ENCODE measurements at places on chromosomes 5 and 9.

DNA sequence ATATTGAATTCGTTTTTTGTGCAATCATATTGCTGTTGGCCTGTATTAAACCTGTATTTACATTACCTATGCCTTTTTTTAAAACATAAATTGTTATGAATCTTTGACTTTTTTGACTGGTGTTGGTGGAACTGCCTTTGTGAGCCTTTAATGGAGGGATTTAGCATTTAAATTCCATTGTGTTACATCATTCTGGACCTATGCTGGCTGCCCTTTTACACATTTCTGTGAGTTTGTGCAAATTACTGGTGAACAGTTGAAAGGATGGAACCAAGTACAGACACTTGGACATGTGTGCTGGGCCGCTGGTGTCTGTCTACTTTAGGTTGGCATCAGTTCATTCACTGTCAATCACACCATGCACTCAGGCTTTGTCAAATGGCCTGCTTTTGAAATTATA is 3.4 kb downstream of the SNX18 start:
- no peak for DNase-seq

DNA sequence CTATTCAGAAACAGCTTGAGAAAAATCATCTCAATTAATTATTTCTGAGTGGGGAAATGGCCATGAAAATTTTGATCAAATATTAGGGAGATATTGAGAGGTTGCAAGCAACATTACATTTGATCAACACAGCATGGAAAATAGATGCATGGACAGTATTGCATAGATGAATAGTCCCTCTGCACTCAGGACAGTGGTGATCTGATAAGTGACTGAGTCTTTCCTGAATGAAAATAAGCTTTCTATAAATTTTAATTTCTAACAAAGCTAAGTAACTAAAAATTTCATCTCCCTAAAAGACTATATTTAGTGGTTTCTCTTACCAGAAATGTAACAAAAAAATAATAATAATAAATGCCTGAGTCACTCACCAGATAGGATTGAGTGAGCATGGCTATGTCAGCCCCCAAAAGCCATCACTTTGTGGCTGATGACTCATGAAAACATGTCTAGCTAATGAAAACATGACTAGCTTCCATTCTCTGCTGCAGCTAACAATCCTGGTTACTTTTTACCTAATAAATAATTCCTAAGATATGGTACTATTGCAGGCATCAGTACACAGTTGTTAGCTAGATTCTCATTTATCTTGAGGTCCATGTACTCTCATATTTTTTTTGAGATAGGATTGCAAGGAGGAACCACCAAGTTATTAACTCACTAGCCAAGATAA is 1294.8 kb upstream of the ACO1 start:
- DNase-seq: peak; percentile 59

DNA sequence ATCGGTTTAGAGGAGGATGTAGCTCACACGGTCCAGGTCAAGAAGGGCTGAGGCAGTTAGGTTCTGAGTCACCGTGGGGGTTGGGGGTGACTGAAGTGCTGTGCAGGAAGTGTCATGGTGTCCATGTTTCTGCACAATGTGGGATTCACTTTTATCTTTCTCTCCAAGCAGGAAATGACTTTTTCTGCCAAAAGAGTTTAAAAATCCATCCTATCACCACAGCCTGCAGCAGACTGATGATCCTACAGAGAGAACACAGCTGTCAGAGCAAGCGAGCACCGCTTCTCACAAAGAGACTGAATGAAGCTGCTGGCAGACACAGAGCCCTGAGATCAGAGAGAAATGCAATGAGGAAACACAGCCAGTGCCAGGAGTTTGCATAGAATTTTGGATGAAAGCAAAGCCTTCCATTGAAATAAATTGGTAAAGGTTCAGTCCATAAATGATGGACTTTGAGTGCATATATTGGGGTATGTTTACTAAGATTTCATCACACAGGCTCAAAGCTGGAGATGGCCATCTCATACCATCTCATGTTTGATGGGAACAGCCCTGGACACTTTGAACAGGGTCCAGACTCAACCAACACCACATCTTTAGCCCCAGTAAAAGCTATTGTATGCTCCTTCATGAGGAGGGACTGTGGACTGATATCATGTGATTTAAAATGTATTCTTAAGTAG is 213.9 kb upstream of the FBXL7 start:
- no peak for DNase-seq

DNA sequence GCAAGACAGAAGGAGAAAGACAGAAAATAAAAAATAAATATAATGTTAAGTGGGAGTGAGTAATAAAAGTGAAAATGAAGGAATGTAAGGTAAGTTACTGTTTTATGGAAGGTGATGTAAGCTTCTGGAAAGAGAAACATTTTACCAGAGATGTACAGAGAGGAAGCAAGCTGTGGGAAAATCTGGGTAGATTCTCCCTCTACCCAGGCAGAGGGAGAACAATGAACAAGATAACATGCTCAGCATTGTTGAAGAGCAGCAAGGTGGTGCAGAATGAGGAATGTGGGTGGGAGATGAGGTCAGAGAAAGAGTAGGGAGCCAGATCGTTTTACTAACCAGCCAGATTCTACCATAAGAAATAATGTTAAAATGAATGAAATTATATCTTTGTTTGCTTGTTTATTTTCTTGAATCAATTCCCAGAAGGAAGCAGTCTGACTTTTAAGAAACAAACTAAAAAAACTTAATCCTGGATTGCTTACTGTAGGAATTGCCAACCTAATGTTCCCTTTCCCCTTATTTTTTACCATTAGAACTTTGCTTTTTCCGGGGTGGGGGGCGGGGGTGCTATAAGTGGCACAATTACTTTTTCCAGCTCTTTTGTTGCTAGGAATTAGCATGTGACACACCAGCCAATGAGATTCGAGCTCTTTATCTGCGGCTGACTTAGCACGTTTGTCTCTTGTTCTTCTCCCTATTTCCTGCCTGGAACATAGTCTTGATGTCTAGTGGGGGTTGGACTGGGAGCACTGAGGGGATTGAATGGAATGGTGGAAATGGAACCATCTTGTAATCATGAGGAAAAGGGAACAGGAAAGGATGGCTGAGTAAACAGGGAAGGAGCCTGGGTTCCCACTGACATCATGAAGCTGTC is 356.7 kb downstream of the TMEM167A start:
- DNase-seq: no peak

- no peak for DNase-seq
Observed at GRCh38 chr5:111511831-111512374, 432 bp downstream of the STARD4 start.

DNA sequence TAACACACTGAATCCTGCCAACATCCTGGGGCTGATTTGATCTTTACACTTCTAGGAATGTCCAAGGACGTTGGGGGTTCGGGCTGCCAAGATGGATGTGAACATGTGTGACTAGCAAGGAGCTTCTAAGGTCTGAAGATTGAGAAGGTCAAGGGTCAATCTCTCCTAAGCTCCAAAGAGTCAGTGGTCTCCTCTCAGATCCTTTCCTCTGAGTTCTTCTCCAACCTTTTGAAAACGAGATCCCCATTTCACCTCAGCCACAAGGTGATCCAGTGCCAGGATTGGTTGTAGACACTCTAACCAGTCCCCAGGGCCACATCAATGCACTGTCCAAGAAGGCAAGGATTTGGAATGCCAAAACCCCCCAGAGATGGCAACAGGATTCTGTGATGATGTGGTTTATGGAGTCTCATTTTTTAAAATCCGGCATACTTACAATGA is 266.8 kb downstream of the NDUFS4 start:
- no peak for DNase-seq

- DNase-seq: no peak
Observed at GRCh38 chr9:108972626-108973209, 38.5 kb downstream of the ABITRAM start.

GRCh38 chr5:96377597-96377996 is 55.5 kb downstream of the PCSK1 start:
- DNase-seq: no peak

DNA sequence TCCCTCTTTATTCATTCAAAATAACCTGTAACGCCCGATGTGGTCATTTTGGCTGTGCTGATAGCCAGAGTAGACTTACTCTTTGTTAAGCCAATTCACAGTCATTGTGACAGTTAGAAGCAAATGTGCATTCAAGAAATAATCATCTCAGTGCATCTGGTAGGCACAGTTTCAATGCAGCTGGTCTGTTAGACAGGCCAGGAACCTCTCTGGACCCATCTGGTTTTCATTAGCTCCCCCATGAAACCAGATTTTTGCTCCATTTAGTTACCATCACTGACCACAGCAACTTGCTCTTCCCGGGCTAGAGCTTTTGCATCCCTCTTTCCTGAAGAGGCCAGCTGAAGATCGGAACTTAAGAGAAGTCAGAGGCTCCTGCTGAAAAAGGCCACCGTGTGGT is 284.2 kb downstream of the NSG2 start:
- no peak for DNase-seq

DNA sequence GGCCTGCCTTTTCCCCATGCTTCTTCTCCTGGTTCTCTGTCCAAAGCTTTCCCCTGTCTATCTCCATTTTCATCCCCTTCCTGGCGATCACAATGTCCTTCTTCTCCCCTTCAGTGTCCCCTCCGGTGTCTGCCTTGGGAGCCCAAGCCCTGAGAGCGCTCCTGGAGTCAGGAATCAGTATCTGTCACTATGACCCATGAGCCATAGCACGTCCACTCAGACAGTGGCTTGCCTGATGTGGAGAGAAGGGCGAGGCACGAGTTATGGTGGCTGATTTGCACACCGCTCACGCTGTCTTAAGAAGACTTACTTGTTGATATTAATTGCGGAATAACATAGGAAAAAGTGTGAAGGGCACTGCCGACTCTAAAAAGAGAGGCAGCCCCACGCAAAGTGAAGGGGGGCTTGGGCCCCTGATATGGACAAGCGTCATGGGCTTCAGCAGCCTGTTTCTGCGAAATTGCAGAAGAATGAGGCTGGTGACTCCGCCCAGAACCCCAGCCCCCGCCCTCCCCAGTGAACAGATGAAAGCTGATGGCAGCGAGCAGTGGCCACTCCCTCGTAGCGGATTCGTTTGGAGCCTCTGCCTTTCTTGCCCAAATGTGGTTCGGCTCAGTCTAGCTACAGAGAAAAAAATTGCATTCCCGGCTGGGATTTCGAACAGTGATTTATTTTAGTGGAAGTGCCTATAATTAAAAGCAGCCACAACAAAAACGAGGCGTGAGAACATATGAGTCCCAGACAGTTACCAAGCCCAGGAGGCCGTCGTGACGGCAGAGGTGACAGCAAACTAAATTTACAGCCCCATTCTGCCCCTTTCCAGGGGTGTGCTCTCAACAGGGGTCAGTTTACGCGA is 149.8 kb downstream of the ICE1 start:
- DNase-seq: no peak

DNA sequence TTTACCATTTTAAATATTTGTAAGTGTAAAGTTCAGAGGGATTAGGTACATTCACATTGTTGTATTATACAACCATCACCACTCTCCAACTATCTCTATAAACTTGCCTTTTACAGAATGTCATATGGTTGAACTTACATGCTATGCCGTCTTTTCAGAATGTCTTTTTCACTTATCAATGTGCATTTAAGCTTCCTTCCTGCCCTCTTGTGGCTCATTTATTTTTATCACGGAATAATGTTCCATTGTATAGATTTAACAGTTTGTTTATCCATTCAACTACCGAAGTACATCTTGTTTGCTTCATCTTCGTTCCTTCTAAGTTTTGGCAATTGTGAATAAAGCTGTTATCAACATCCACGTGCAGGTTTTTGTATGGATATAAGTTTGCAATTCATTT is 133.3 kb upstream of the C6 start:
- no peak for DNase-seq

DNA sequence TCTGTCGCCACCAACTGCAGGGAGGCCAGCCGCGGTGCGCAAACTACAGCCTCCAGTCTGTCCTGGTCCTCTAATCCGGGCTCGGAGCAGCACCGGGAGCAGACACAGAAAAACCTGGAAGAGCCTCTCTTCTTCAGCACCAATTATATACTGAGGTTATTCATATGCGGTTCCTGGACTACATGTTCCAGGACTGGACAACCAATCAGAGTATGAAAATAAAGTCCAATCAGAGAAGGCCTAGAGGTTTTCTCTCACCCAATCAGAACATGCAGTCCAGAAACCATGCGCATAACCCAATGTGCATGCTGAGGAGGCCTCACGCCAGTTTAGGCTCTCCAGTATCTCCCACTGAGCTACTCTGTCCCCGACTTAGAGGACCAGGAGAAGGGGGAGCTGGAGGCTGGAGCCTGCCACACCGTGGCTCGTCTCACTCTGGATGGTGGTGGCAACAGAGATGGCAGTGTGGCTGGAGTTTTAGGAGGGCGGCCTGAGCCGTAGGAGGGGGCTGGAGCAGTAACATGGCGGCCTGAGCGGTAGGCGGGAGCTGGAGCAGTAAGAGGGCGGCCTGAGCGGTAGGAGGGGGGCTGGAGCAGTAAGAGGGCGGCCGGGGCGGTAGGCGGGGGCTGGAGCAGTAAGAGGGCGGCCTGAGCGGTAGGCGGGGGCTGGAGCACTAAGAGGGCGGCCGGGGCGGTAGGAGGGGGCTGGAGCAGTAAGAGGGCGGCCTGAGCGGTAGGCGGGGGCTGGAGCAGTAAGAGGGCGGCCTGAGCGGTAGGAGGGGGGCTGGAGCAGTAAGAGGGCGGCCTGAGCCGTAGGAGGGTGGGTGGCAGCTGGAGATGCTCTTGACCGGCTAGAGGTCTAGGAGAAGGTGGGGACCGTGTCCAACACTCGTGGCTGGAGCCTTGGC is 20.4 kb upstream of the TRIM52 start:
- no peak for DNase-seq

GRCh38 chr5:150780816-150781221 is 2.3 kb downstream of the SMIM3 start:
- DNase-seq: no peak

DNA sequence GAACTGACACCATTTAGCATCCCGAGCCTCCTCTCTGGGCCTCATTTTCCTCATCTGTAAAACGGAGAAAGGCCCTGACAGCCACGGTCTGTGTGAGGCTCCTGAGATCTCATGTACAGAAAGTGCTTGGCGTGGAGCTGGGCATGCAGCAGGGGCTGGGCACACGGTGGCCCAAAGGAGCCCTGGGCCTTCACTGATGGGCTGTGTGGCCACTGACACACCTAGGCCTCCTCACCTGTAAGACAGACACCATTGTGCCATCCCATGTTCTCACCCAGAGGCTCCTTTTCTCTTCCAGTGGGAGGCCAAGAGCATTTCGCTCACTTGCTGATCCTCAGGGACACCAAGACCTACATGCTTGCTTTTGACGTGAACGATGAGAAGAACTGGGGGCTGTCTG is 1.6 kb downstream of the ORM1 start:
- DNase-seq: no peak

- no peak for DNase-seq
Observed at GRCh38 chr5:15002791-15003190, 131.2 kb upstream of the ANKH start.

- DNase-seq: no peak
Observed at GRCh38 chr5:158492841-158493242, 606.9 kb downstream of the EBF1 start.

- no peak for DNase-seq
Observed at GRCh38 chr9:112194969-112195431, 19.9 kb upstream of the SUSD1 start.

- no peak for DNase-seq
Observed at GRCh38 chr5:28286566-28286965, 1248.2 kb upstream of the CDH9 start.

- no peak for DNase-seq
Observed at GRCh38 chr9:4297151-4297785, 2.6 kb downstream of the GLIS3 start.

- no peak for DNase-seq
Observed at GRCh38 chr9:4839470-4839912, 46.7 kb downstream of the RCL1 start.

- DNase-seq: no peak
Observed at GRCh38 chr5:128836571-128836970, 128.7 kb upstream of the SLC27A6 start.
